ENCODE measurements at places on chromosomes 1 and 21.

GRCh38 chr21:43782431-43783097, 6.5 kb upstream of the CSTB start:
- no peak for DNase-seq

DNA sequence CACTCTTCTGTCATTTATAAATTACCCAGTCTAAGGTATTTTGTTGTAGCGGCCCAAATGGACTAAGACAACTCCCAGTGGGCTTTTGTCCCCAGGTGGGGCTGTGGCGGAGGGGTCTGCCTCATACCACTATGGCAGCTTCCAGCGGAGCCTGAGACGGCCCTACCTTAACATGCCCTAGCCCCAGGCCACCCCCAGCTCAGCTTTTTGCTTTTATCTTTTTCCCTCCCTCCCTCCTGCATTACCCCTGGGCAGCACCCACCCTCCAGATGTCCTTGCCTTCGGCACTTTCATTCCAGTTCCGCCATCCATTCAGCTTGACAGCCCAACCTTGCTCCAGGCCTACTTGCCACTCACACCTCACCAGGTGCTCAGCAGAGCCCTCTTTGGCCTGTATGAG, 307.3 kb downstream of the PTPRU start:
- no peak for DNase-seq

- DNase-seq: no peak
These were observed 51.7 kb upstream of the BARHL2 start for GRCh38 chr1:90768826-90769225.

DNA sequence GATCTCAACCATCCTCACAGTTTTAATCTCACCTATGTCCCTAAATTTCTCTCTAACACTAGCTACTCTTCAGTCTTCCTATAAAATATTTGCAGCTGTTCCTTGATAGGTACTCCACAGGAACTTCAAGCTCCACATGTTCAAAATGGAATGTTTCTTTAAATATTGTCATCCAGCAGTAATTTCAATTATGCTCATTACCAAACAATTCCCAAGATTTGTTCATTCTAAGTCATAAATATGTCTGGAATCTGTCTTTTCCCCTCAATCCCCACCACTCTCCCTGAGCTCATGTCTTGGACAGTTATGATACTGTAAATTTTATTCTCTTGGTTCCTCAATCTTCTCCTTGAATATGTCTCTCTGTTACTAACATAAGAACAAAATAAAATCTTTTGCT, 214.4 kb downstream of the NRIP1 start:
- DNase-seq: peak; percentile 60

- DNase-seq: no peak
These were observed 1503.0 kb downstream of the KCNT2 start for GRCh38 chr1:195105281-195105680.

GRCh38 chr21:35406635-35407034, 357.5 kb upstream of the RUNX1 start:
- no peak for DNase-seq

DNA sequence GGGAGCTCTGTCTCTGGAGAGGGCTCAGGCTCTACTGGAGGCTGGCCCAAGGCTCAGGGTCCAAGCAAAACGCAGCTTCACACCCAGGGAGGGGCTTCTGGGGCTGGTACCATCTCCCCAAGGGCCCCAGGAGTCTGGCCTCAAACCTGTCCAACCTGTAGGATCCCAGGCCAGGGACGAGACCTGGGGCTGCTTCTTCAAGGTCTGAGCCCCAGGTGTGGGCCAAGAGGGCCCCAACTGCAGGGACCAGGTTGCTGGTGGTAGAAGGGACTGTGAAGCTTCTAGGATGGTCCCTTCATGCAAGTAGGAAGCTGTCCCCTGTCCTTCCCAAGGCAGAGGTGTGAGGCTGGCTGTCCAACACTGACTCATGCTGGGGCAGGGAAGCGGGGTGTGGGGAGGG, 7.8 kb upstream of the MMEL1 start:
- DNase-seq: no peak

DNA sequence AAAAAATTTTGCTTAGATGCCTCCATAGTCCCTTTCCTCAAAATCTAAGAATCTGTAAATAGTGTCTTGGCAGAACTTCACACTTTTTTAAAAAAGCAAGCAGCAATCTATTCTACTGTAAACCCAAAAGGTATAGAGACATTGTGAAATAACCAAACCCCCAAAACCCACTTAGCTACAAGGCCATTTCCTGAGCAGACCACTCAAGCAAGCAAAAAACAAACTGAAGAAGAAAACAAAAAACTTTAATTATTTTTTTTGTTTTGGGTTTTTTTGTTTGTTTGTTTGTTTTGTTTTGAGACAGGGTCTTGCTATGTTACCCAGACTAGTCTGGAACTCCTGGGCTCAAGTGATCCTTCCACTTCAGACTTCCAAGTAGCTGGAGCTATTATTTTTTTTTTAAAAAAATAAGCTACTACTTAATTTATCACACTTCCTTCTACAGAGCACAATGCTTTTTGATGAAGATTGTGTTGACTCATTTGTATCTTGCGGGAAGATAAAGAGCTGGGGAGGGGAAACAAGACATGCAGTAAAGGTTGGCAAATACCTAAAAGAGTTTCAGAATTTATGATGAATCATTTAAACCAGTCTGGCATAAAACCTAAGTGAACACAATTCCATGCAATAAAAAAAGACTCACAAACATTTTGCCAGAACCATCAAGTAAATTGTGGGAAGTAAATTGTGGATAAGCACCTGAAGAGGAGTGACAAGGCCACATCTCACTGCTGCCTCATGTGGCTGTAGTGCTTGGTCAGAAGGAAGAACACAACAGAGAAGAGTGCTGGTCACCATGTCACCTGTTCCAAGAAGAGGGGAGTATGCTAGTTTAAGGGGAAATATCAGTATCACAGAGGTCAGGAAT, 2.7 kb upstream of the PTPN22 start:
- no peak for DNase-seq

GRCh38 chr1:70891051-70891843, 156.4 kb downstream of the PTGER3 start:
- DNase-seq: peak; percentile 29

GRCh38 chr1:234168061-234168724, 205.1 kb upstream of the COA6 start:
- no peak for DNase-seq

DNA sequence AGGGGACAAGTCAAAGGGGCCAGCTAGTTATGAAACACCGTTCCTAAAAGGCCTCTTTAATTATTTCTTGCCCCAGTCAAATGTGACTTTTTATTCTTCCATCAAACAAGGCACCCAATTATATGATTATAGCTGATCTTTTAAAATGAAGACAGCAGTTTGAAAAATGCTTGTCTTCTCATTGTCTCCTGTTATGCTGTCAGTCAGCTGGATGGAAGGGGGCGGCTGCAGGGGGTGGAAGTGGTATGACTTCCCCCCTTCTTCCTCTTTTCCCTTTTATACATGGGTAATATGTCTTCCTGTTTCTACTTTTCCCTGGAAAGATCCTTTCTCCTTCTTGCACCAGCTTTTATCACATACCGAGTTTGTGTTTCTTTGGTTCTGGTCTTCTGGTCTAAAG, 25.8 kb upstream of the KCNA10 start:
- DNase-seq: no peak

- DNase-seq: no peak
These were observed 18.6 kb downstream of the A3GALT2 start for GRCh38 chr1:33302325-33302724.

GRCh38 chr1:244021427-244021826, 29.7 kb upstream of the ZBTB18 start:
- no peak for DNase-seq

DNA sequence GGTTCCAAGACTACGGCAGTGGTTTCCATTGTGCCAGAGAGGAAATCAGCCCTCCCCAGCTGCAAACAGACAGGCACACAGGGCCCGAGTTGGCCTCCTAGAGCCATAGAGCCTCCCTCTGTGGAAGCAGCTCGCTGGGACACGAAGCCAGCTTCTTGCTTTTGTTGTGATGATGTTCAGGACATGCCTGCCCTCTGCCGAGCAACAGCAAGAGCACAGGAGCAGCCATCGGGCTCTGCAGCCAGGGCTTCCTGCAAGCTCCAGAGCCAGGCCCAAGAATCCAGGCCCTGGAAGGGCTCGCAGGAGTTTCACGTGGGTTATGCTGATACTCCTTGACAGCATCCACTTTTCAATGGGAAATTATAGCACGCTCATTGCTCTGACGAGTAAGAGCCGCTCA, 18.5 kb downstream of the NPHP4 start:
- no peak for DNase-seq

GRCh38 chr1:55035904-55036303, 3.4 kb upstream of the PCSK9 start:
- no peak for DNase-seq

- DNase-seq: no peak
These were observed 9.2 kb upstream of the VPS26C start for GRCh38 chr21:37276377-37276776.

DNA sequence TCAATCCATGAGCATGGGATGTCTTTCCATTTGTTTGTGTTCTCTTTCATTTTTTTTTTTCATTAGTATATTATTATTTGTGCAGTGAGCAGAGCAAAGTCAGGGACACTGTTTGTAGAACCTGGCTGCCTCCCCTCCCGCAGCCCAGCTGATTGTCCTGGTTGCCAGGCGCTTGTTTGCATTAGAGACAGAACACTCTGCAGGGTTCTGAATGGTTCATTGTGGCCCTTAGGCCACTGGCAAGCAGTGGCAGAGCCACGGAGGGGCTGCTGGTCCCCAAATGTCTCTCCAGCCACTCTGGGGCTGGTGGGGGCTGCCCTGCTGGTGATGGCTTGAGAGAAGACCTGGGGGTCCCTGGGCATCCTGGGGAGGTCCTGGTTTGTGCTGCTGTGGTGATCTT, 29.0 kb downstream of the ETS2 start:
- DNase-seq: no peak

GRCh38 chr1:240515505-240515904, 96.5 kb downstream of the GREM2 start:
- no peak for DNase-seq

GRCh38 chr1:185404907-185405568, 88.0 kb upstream of the IVNS1ABP start:
- DNase-seq: no peak

- peak; percentile 31 for DNase-seq
These were observed 13.4 kb downstream of the ELOA start for GRCh38 chr1:23756676-23757075.

GRCh38 chr1:232252546-232253118, 377.3 kb downstream of the SIPA1L2 start:
- no peak for DNase-seq

- DNase-seq: no peak
These were observed 44.2 kb upstream of the ZYG11A start for GRCh38 chr1:52798331-52798730.

- peak; percentile 21 for DNase-seq
These were observed 267.0 kb downstream of the KCTD3 start for GRCh38 chr1:215833941-215834729.

DNA sequence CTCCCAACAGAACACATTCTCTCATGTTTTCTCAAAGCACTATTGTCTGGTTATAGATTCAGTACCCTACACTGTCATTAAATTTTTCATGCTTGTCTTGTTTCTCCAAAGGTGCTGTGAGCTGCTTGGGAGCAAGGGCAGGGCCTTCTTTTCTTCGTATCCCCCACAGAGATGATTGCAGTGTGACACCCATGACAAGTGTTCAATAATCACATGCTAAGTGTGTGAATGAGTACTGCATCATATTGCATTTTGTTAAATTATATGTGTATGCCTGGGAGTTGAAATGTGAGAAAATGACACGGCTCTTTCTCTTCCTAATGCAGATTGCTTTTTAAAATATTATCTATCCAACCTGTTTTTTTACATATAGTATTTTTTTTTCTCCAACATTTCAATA, 57.3 kb upstream of the MAGI3 start:
- no peak for DNase-seq

DNA sequence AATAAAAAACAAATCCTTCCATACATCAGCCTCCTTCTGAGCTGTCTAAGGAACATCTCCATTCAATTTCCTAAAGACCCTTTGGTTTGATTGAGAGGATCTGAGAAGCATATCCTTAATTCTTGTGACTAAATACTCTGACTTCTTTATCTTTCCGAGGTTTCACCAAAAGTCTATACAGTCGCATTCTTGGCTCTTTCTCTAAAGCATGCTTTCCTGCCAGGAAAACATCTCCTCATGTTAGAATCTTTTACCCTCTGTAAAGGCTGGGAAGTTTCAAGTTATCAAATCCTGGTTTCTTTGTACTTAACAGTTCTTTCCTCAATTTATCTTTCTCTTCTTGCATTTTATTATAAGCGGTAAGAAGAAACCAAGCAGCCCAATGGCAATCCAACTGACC, 630.4 kb downstream of the PTPRC start:
- DNase-seq: no peak

- peak; percentile 64 for DNase-seq
These were observed 602 bp downstream of the SH3BGRL3 start for GRCh38 chr1:26280333-26281042.

GRCh38 chr1:231161667-231162296, at the start of gene TRIM67:
TSS of gene TRIM67 (plus strand) at chr1:231162058. CDS start at chr1:231162970, 912 bp downstream.
- peak; percentile 3 for DNase-seq

DNA sequence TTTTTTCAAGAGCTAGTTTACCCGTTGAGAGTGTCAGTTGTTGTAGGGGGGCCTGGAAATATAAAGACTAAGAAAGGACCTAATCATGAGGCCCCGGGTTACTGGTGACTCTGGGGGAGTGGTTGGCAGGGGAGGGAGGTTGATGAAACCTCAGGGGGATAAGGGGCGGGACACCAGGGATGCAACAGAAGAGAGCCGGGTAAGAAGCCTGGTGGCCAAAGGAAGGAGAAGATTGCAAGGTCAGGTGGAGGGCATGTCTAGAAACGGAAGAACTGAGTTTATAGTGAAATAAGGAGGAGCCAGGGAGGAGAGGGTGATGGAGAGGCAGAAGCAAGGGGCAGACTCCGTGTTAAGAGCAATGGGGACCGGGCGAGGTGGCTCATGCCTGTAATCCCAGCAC, 12.5 kb upstream of the SPOCD1 start:
- DNase-seq: no peak

- no peak for DNase-seq
These were observed 26.1 kb upstream of the GTF2B start for GRCh38 chr1:88917321-88918025.

DNA sequence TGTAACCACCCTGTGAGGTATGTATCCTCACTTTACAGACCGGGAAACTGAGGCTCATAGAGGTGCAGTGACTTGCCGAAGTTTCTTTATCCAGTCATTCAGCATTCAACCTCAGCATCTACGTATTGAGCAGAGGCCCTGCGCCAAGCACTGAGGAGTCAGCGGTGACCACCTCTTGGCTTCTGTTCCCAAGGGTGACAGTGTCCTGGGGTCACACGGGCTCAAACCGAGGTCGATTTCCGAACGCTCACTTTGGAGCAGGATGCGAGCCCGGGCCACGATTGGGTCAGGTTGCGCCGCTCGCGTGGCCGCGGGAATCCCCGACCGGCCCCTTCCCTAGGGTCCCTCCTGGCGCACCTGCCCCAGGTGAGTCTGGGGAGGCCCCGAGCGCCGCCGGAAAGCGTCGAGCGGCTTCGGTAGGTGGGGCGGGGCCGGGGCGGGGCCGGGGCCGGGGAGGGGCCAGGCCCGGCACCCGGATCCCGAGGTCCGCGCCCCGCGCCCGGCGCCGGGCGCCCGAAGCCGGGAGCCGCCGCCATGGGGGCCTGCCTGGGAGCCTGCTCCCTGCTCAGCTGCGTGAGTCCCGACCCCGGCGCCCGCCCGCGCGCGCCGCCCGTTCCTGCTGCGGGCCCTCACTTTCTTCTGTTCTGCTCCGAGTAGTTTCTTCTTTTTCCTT, at the start of gene SERINC2:
SERINC2 (plus strand) TSS at position 482 of the 673 bp plus-strand sequence; CDS start at position 535, 53 bp downstream.
- peak; percentile 57 for DNase-seq

All from adipocyte (in vitro differentiated cells).